Aortic smooth muscle cell (primary cell): ENCODE measurements at places on chromosomes 16 and 17. TPM values are rescaled to one million over a fixed set of nuclear protein-coding genes. Genes with fewer than 3 reads are reported as not detected.

Gene MAP1LC3B
- total RNA-seq, result 32.1 and 55.7 TPM in 2 replicates

Gene PERCC1
- not detected in 2 replicates for total RNA-seq

Gene FNDC8
- total RNA-seq, result 0.12 TPM in 1 of 2 replicates, not detected in the other

Gene MRPL58
- total RNA-seq, result 27.0 and 30.6 TPM in 2 replicates

Gene TNFRSF13B
- total RNA-seq, result not detected in 2 replicates

Gene OTOP2
- total RNA-seq, result not detected in 2 replicates

Gene CAVIN1
- total RNA-seq, result 646 and 690 TPM in 2 replicates

Gene GPR139
- not detected in 2 replicates for total RNA-seq

Gene ZSCAN10
- not detected in 2 replicates for total RNA-seq

Gene FBXW10
- total RNA-seq, result under 0.01 and 0.06 TPM in 2 replicates

Gene KRT20
- not detected in 2 replicates for total RNA-seq

Gene GFOD2
- 13.8 and 15.2 TPM in 2 replicates for total RNA-seq

Gene NPIPB8
- 0.87 TPM in 1 of 2 replicates, not detected in the other for total RNA-seq

Gene FSCN2
- 1.4 and 2.8 TPM in 2 replicates for total RNA-seq

Gene GALR2
- not detected in 2 replicates for total RNA-seq

Gene KLHL10
- total RNA-seq, result 0.13 TPM in 1 of 2 replicates, not detected in the other

Gene HBA2
- total RNA-seq, result not detected in 2 replicates

Gene C16orf54
- total RNA-seq, result not detected in 2 replicates

Gene RMI2
- 5.2 TPM in 2 replicates for total RNA-seq

Gene FN3K
- 8.2 and 11.5 TPM in 2 replicates for total RNA-seq

Gene ADAM11
- total RNA-seq, result under 0.01 and 0.31 TPM in 2 replicates

Gene CDRT15L2
- not detected in 2 replicates for total RNA-seq
